ENCODE measurements at places on chromosomes 5 and 9. TPM values are rescaled to one million over a fixed set of nuclear protein-coding genes. Genes with fewer than 3 reads are reported as not detected.

- no peak for DNase-seq
These were observed 33.2 kb downstream of the MRPS27 start for GRCh38 chr5:72286798-72287197.

GRCh38 chr5:165457859-165458481, 1952.6 kb downstream of the MAT2B start:
- DNase-seq = no peak

GRCh38 chr5:112238473-112238872, 180.6 kb downstream of the EPB41L4A start:
- no peak for DNase-seq

DNA sequence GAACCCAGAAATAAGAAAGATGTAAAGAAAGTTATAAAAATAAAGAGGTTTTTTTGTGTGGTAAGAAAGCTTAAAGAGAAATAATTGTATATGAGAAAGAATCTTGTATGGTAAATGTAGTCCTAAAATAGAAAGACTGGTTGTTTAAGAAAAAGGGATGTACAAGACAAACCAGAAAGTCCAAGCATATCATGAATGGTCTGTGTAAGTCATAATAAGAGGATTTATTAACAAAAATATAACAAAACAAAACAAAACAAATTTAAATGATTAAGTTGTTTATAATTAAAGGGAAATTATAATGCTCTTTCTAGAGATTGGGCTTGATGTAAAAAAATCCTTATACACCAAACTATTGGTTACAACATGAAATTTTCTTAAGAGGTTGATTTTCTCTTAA, 590.4 kb upstream of the PTGER4 start:
- no peak for DNase-seq

DNA sequence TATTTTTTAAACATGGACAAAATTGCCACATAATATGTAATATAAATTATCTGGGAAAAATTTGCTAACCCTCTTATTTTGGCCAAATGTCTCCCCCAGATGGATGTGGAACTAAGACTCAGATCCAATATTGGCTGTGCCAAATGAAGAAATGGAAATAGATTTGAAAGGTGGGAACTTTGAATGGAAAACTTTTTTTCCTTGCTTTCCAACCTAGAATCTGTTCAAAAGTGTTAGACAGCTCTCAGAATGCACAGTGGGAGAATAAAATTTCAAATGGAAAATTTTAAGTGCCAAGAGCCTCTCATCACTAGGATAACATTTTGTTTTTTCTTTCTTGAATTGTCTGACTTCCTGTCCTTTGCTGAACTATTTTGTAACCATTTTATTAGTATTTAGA, 142.6 kb upstream of the GAS1 start:
- no peak for DNase-seq

- no peak for DNase-seq
These were observed 79.9 kb downstream of the ACTL7B start for GRCh38 chr9:108775901-108776306.

DNA sequence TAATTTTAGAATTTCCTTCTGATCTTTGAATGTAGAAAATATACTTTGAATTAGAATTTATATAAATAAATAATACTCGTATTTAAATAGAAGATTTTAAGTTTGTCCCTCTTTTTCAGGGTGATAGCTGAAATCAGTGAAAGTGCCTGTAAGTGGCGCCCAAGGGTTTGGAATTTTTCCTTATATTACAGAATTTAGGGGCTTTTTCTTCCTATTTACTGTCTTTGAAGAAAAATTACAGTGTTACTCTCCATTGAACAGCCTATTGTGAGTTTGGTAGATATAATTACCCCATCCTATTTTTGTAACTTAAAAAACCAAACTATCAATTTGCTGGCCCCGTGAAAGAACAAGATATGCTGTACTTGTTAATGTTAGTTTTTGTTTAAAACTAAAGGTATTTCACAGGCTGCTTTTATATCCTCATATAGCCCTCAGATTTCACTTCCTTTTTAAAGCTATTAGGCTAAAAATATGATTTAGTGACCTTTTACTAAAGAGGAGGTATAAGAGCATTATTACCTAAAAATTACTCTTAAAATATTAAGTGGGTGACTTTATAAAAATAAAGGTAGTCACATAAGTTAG, 3.2 kb downstream of the MAP3K1 start:
- no peak for DNase-seq

DNA sequence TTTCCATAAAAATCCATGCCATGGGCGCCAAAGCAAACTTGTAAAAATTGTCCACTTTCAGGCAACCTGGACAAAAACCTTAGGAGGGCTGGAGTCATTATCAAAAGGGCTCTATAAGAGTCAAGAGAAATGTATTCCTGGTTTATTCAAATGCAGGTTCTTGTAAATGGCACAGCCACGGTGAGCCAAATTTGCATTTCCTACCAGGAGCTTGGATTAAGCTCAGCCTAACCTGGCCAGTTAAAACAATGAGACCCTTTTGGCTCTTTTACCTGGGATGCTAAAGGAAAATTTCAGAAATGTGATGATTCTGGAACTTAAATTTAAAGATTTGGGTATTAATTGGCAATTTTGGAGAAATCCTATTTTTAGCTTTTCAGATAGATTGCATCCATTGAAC, 8.9 kb upstream of the ZNF474 start:
- no peak for DNase-seq

DNA sequence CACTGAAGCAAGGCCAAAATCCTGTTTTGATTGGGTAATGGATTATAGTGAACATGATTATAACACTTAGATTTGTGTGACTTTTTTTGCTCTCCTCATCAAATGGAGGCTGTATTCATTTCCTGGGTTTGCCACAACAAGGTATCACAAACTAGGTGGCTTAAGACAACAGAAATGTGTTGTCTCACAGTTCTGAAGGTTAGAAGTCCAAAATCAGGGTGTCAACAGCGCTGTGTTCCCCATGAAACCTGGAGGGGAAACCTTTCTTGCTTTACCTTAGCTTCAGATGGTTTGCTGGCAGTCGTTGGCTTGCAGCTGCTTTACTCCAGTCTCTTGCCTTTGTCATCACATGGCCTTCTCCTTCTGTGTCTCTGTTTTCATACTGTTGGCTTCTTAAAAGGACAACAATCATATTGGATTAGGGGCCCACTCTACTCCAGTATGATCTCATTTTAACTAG, 32.4 kb downstream of the CDC42SE2 start:
- peak; percentile 62 for DNase-seq

DNA sequence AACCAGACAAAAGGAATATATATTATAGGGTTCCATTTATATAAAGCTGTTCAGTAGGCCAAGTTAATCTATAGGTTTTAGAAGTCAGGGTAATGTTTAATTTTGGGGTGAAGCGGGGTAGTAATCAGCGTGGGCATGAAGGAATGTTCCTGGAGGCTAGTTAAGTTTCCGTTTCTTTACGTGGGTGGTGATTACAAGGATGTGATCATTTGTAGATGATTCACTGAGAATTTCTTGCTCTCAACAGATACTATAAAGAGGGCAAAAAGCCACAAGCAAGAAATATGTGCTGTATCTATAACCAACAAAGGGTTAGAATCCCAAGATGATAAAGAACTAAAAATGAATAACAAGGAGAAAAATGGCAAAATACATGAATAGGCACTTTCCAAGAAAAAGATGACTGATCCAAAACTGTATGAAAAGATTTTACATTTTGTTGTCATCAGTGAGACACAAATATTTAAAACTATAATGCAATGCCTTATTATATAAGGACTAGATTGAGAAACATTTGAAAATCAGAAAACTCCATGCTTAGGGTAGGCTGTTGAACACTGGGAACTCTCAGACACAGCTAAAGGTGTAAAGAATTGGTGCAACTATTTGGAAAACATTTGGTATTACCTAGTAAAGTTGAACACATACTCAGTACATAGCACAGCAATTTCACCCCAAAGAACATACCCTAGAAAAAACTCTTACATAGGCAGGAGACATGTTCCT, 224.3 kb upstream of the S1PR3 start:
- DNase-seq = no peak

DNA sequence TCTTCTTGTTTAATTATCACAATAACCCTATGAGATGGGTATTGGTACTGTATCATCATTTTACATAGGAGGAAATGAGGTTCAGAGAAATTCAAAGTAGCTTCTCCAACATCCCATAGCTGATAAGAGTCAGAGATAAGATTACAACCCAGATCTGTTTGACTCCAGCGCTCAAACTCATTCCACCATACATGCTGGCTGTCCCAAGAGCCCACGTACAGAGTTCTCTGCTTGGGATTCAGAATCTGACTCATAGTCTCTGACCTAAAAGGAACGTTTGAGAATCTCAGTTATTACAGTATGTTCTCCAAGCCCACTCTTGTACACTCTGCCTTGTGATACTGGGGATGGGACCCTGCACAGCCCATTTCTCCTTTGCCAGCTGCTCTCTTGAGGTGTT, 90.2 kb downstream of the TMEM215 start:
- DNase-seq = no peak

- peak; percentile 13 for DNase-seq
These were observed 1.1 kb downstream of the CTNNAL1 start for GRCh38 chr9:109012009-109012875.

- DNase-seq = no peak
These were observed 515.9 kb downstream of the RAB3C start for GRCh38 chr5:59098743-59099142.

DNA sequence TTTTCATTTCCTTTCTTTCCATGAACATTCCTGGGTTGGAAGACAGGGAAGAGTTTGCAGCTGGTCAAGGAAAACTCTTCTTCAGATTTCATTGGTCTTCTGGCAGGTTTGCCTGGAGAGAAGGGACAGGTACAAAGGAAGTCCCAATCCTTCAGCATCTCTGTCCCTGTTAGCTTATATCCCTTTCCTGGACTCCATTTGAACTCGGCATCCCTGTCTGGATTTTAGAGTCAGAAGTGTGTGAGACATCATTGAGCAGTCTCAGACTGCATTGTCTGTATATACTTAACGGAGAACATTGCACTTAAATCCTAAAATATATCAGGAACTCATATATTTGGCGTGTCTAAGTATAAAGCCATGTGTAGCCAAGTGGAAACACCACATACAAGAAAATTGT, 54.9 kb downstream of the ADGRV1 start:
- no peak for DNase-seq

DNA sequence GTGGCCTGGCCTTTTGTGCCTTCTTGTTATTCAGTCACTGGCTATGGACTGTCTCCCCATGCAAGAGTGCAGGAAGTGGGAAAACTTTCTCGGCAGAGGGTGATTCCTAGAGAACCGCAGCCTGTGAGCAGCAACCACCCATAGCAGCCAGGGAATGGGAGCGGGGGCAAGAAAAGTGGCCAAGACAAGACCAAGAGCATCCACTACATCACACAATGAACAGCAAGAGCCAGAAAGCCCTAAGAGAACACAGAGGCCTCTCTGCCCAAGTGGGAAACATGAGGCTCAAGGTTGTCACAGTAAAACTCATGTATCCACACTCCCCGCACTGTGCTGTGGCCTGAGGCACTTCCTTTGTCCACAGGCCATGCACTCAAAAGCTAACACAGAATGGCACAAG, 129.1 kb upstream of the FSTL4 start:
- DNase-seq = no peak

DNA sequence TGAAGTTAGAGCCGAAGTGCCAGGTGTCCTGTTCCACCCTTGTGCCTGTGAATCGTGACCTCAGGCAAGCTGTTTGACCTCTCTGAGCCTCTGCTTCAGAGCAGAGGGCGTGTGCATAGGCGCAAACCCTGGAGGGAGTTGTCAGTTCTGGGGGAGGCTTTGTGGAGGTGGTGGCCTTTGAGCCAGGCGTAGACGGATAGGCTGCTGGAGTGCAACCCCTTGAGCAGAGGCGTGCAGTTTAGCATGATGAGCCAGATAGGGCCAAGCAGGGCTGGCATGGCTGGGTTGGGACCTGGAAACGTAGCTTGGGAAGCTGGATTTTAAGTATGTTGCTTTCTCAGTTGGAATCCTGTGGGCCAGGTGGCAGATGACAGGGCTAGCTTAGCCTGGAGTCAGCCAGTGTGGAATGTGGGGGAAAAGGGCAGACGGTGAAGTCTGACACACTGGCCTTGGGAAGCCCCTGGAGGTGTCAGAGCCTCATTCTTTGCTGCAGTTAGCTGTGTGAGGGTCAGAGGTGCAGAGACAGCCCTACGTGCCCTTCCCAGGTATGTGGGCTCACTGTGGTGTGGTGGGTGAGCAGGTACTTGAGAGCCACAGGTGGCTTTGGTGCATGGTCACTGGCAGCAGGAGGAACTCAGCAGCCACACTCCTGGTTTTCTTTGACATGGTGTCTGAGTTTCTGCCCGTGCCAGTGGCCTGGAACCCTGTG, 93.4 kb downstream of the DAB2IP start:
- no peak for DNase-seq

- no peak for DNase-seq
These were observed 1069.9 kb downstream of the EFNA5 start for GRCh38 chr5:106600803-106601202.

DNA sequence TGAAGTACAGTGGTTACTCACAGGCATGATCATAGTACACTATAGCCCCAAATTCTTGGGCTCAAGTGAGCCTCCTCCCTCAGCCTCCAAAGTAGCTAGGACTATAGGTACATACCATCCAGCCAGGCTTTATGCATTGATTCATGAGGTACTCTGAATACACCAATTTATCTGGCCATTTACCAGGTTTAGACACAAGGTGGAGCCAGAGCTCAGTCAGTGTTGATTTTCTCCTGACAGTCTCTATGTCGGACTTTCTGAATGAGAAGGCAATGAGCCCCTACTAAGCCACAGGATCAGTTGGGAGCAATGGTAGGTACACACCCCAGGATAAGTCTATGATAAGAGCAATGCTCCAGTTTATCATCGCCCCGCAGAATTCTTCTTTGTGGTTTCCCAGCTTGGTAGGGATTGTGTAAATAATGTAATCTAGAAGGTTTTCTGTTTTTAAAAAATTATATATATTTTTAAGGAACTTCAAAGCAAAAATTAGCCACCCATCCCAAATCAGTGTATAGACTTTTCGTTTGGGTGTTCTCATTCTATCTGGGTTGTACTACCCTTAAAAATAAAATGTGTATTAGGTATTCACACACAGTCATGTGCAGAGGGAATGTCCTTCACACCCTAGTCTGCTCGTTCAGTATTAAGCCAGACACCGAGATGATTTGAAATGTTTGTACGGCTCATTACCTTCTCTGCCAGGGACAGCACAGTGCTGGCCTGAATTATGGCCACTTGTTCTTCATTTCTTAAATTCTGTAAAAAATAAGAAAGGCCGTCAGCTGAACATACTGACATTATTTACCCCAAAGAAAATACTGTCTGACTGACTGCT, 118.4 kb upstream of the DPYSL3 start:
- peak; percentile 57 for DNase-seq

DNA sequence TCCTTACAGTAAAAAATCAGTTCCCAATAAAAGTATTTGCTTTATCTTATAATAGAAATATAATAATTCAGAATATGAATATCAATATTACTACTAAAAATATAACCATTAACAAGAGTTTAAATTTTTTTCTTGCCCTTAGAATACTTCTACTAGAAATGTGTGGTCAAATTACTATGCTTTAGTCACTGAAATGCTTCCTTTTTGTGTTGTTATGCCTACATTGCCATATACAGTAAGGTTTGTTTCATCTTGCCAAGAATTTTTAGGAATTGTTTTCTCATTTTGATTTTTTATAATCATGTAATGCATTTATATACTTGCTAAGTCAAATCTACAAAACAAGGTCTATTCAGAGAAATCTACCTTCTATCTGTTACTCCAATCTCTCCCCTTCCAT, 181.7 kb downstream of the CDK5RAP2 start:
- no peak for DNase-seq

Gene FAM200C
- not detected for polyA plus RNA-seq

Gene RNF183
- polyA plus RNA-seq = not detected

Gene SAXO1
- polyA plus RNA-seq = not detected

Gene TYRP1
- not detected for polyA plus RNA-seq

Gene ACTBL2
- polyA plus RNA-seq = not detected

Gene OLFM1
- polyA plus RNA-seq = not detected

Gene EMB
- 164 TPM for polyA plus RNA-seq

Gene ELAVL2
- not detected for polyA plus RNA-seq

Gene SPATA31D4
- polyA plus RNA-seq = not detected

Gene NR5A1
- not detected for polyA plus RNA-seq

Gene LRRC19
- 0.34 TPM for polyA plus RNA-seq
